ENCODE measurements at places on chromosomes 11 and 22.
A peak's percentile ranks its signal among the peaks of the same experiment; 100 is the strongest.

DNA sequence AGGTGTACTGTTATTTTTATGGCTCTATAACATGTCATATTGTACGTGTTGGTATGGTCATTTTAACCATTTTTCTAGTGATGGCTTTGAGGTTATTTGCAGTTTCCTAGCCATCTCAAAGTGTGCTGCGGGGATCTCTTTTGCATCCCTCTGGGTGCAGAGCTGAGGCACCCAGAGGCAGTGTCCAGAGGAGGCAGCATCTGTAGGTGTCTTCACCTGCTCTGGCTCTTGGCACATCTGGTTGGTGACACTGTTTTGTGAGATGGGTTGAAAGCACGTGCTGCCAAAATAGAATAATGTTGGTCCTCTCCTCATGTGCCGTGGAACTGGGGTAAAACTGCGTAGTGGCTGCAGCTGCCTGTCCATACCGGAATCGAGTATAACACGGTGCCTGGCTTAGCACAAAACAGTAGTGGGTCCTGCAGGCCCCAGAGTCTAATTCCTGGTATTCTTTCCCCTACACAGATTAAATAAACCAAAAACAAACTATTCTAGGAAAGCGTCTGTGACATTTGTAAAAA is 12.9 kb downstream of the NEAT1 start:
- no peak for DNase-seq

GRCh38 chr11:76654298-76654851 is 16.2 kb downstream of the LRRC32 start:
- DNase-seq = no peak

GRCh38 chr11:47243454-47243853 is 5.2 kb downstream of the ACP2 start:
- no peak for DNase-seq

DNA sequence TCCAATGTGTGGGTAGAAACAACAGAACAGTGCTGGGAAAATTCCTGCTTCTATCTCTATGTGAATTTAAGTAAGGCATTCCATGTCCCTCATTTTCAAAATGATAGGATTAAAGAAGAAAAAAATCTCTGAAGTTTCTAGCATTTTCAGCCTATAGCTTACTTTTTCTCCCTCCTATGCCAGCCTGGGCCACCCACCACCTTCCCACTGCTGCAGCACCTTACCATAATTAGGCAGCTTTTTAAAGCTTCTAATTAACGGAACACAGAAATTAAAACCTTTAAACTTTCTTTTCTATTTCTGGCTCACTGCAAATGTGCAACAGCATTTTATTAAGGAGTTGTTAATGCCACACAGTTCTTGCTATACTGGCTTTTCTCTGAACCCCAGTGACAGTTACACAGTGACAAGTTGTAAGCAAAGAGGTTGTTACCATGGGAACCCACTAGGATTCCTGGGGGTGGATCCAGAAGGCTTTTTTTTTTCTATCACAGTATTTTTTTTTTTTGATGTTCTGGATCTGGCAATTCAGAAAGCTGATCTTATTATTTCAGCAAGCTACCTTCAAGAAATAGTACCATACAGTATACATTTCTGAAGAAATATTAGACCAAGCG is 20.2 kb downstream of the CELF1 start:
- no peak for DNase-seq

DNA sequence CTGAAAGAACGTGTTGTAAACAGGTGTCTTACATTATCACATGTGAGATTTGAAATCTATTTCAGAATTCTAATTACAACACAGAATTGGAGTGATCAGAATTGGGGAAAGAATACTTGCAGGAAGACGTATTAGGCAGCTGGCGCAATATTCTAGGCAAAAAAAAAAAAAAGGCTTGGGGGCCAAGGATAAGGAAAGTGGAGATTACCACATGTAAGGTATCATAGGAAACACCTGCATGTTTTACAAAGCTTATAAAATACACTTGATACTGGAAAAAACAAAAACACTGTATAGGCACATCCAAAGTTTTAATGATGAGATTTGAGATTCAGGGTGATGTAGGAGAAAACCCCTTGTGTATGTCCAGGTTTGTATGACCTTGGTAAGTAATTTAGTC is 245.1 kb downstream of the DDX10 start:
- DNase-seq = no peak

- DNase-seq = no peak
These were observed 318.7 kb downstream of the TMEM135 start for GRCh38 chr11:87356428-87356827.

GRCh38 chr11:38543986-38544385 is 1946.0 kb upstream of the RAG2 start:
- no peak for DNase-seq

DNA sequence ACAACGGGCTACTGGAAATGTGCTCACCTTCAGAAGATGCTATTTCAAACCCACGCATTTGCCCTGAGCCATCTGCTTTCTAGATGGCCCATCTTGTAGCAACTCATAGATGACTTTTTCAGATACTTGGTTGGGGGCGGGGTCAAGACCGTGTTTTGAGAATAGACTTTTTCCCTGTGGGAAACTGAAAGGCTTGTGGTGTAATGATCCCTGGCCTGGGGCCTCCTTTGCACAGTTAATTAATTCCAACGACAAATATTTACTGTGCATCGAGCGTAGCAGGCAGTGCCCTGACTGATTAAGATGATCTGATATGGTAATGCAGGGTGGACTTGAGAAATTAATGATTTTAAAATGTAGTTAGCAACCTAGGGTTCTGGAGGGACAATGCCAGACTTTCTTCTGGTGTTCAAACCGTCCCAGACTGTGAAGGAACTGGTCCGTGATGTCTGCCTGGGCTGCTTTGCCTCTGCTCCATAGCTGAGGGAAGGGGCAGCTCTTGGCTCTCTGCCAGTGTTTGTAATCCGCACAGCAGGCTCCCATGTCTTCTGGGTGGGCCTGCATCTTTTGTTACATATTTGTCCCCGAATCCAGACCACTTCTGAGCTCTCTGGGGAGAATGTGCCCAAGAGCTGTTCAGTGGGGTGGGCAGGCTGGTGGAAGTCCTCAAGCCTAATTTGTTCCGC is 84.8 kb downstream of the ADAMTS15 start:
- DNase-seq = no peak

- no peak for DNase-seq
These were observed 4.9 kb upstream of the TCN2 start for GRCh38 chr22:30602049-30602448.

GRCh38 chr11:114984611-114985163 is 306.4 kb downstream of the NXPE2 start:
- no peak for DNase-seq

GRCh38 chr11:27427183-27427980 is 45.2 kb downstream of the LGR4 start:
- no peak for DNase-seq

DNA sequence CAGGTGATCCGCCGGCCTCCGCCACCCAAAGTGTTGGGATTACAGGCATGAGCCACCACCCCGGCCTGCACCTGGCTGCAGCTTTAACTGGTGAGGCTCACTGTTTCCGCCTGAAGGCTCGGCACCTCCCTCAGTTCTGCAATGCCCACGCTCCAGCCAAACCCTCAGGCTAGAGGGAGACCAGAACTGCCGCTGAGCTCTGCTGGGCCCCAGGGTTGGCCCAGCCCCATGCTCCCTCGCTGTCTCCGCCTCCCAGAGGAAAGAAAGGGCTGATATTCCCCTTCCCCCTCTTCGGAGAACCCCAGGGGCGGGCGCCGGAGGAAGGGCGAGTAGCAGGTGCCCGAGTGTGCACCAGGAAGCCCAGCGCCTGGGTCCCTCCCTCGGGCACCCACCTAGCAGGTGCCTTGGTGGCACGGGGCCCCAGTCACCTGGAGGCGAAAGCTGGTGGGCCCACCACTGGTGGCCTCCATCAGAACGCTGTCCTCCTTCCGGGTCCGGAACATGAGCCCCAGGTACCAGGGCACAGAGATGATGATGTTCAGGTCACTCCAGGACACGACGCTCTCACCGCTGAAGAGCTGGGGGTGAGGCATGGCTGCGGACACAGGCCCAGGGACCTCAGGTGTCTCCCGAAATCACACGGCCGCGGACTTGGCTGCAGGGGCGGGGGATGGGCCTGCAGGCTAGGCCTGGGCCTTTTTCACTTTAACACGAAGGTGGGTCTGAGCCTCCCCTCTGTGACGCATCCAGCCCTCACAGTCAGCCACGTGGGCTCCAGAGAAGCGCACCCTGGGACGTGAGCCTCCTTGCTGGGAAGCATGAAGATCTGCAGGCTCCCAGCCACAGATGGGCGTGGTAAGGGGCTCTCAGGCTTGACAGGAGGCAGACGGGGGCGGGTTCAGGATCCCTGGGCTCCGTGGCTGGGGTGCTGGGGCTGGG is 73.3 kb downstream of the TRMU start:
- peak; percentile 77 for DNase-seq

GRCh38 chr11:99327527-99327926 is 306.8 kb downstream of the CNTN5 start:
- DNase-seq = no peak

- DNase-seq = no peak
These were observed 7.7 kb downstream of the YWHAH start for GRCh38 chr22:31952094-31952401.

GRCh38 chr11:9046481-9046880 is 42.7 kb upstream of the NRIP3 start:
- peak; percentile 50 for DNase-seq

- DNase-seq = no peak
These were observed 51.1 kb upstream of the KCNQ1OT1 start for GRCh38 chr11:2750682-2751522.

- DNase-seq = peak; percentile 5
These were observed 181.2 kb upstream of the API5 start for GRCh38 chr11:43130616-43131015.

DNA sequence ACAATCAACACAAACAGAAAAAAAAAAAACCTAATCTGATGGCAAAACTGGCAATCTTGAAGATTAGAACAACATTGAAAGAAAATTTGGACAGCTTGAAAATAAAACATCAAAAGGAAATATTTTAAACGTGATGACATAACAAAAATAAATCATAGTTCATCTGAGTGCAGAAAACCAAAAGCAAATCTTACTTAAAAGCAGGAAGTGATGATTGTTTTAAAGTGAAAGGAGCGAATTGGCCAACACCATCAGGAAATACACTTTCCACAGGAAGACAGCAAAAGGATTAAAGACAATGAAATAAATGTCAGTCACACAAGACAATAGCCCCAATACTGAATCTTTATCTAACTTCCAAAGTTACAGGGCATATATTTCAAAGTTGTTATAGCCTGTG is 696.5 kb upstream of the CHORDC1 start:
- DNase-seq = no peak

GRCh38 chr11:108805030-108805429 is 140.2 kb downstream of the DDX10 start:
- no peak for DNase-seq

- DNase-seq = no peak
These were observed 514.7 kb upstream of the CHORDC1 start for GRCh38 chr11:90737444-90738050.

DNA sequence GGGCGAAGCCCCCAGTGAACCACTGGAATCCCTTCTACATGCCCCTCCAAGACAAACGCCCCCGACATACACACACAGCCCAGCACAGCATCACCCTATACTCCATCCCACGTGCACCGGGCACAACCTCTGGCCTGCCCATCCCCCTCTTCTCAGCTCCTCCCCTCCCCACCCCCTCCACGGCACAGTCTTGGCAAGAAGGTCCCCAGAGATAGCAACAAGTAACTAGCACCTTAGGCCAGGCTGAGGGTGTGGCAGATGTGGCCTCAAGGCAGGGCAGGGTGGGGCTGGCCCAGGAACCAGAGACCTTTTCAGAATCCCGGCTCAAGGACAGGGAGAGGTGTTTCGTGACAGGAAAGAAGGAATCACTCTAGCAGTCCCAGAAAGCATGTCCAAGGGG is 54.3 kb downstream of the CYTH4 start:
- no peak for DNase-seq

DNA sequence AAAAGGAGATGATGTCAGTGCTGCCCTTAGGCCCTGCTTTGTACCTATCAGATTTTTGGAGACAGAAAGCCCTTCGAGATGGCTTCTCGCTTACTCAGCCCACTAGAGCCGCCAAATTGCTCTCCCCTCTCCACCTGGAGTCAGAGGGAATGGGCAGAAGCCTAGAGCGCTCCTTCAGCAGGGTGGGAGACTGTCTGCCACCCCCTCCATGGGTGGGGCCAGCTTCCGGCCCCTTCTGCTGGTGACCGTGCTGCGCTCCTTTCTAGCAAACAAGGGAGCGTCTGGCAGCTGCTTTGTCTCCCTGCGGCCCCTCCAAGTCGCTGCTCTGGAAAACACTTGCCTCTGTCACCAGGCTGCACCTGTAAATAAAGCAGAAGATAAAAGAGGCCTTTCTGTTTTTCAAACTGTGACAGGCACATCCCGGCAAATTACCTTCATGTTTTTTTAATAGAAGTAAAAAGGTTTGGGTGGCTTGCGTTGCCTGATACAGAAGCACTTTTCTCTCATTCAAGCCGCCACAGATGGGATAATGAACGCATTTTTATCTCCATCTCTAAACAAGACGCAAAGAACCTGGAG is 145.7 kb upstream of the NECTIN1 start:
- DNase-seq = peak; percentile 52

- DNase-seq = no peak
These were observed 96.6 kb downstream of the KCNC1 start for GRCh38 chr11:17831228-17831627.

GRCh38 chr22:29313576-29314466 is 1.7 kb downstream of the RASL10A start:
- DNase-seq = peak; percentile 62

DNA sequence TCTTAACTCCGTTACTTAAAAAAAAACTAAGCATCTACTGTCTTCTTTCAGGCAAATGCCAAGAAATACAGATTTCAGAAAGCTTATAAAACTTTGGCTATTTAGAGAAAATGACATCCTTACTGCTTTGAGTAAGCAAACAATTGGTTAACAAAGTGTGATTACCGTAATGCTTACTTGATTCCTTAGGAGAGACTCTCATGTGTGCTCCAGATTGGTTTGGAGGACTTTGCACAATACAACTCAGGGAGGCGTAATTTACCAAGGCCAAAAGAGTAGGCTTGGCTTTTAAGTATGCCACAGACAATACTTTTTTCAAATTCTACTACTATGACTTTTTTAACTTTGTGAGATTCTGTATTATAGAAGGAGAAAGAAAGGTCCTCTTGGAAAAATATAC is 76.9 kb upstream of the ALKBH3 start:
- DNase-seq = no peak

DNA sequence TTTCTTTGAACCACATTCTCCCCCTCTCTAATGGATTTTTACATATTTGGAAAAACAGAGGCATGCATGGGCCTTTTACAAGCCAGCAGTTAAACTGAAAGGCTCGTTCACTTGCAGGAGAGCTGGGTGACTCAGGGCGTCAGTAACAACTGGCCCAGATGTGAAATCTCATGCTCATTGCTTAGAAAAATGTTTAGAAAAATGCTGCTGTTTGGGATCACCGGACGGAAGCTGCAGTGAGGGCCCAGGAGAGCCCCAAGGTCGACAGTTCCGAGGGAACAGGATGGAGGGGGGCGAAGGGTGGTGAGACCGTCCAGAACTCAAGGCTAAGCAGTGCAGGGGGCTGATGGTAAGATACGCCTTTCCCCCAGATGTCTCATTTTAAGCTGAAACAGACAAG is 41.7 kb upstream of the SMTN start:
- no peak for DNase-seq

GRCh38 chr11:122656073-122656630 is 630 bp downstream of the UBASH3B start:
- DNase-seq = peak; percentile 85

GRCh38 chr11:110130642-110131238 is 37.5 kb downstream of the ZC3H12C start:
- no peak for DNase-seq

- no peak for DNase-seq
These were observed 78.9 kb downstream of the PDE3B start for GRCh38 chr11:14722496-14722895.

All from H7 (cell line).